ENCODE measurements at places on chromosomes 6 and 20.

GRCh38 chr20:37971561-37972127, 61.6 kb downstream of the TTI1 start:
- DNase-seq, result no peak

- DNase-seq, result no peak
Observed at GRCh38 chr6:114375541-114376192, 32.8 kb upstream of the HS3ST5 start.

DNA sequence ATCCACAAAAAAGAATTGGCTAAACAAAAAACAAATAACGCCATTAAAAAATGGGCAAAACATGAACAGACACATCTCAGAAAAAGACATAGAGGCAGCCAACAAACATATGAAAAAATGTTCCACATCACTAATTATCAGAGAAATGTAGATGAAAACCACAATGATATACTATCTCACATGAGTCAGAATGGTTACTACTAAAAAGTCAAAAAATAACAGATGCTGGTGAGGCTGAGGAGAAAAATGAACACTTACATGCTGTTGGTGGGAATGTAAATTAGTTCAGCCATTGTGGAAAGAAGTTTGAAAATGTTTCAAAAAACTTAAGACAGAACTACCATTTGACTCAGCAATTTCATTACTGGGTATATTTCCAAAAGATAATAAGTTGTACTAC, 430.1 kb upstream of the JAG1 start:
- no peak for DNase-seq

DNA sequence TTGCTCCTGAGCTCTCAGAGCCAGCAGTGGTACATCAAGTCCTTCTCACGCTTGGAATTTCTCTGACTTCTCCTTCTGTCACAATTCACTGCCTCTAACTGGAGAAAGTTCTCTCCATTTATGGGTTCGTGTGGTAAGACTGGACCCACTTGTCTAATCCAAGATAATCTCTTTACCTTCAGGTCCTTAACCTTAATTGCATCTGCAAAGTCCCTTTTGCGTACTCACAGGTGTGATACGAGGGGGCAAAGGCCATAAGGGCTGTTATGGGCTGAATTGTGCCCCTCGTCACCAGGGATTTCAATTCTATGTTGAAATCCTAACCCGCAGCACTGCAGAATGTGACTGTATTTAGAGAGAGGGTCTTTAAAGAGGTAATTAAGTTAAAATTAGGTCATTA, 27.5 kb upstream of the TBC1D22B start:
- DNase-seq, result no peak

GRCh38 chr20:34365765-34366213, 2.7 kb downstream of the ITCH start:
- peak; percentile 40 for DNase-seq

- DNase-seq, result peak; percentile 89
Observed at GRCh38 chr20:57392512-57393271, 1.5 kb downstream of the RBM38 start.

DNA sequence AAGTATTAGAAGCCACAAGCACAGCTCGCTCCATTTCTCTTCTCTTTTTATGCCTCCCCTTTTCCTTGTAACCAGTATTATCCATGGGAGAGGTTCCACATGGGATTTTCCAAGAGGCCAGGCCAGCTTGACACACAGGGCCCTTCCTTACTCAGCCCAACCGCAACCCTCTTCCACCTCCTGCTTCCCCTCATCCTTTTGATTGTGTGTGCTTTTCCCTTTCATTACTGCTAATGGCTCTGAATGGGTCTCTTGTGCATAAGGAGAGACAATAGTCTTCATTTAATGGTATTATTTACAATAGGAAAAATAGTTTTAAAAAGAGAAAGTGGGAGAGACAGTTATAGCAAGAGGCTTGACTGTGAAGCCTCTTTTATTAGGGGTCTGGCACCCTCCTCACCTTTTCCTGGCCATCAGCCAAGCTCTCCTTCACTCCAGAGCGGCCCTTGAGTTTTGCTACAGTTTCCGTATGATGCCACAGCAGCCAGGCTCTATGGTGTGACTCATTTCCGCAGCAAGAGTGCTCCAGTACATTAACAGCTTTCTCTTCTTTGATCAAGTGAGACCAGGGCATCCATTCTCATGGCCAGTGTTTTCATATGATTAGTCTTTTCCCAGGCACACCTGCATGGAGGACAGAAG, 579.5 kb downstream of the TFAP2B start:
- no peak for DNase-seq

GRCh38 chr20:24751551-24751950, 197.5 kb upstream of the CST7 start:
- DNase-seq, result no peak

GRCh38 chr20:4304601-4305000, 289.2 kb upstream of the RNF24 start:
- no peak for DNase-seq

GRCh38 chr6:158815379-158815724, 3.8 kb downstream of the EZR start:
- DNase-seq, result peak; percentile 35

GRCh38 chr6:44678252-44678935, 290.9 kb downstream of the CDC5L start:
- no peak for DNase-seq

DNA sequence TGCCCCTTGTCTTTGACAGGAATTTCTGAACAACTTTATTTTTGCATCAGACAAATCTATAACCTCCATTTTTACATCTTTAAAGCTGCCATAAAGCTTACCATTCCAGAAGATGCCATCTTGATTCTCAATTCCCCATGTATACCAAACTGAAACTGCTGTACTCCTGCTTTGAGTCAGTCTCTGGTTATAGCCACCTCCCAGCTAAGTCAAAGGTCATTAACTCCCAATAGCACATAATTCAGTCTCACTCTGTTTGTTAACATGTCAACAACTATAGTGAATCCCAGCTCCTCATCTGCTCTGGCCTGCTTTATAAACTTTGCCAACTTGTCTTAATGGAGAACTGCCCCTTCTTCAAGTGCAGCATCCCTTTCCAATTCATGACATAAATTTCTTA, 343.6 kb downstream of the FRK start:
- no peak for DNase-seq

- DNase-seq, result no peak
Observed at GRCh38 chr20:63542696-63543095, 4.9 kb downstream of the SRMS start.

DNA sequence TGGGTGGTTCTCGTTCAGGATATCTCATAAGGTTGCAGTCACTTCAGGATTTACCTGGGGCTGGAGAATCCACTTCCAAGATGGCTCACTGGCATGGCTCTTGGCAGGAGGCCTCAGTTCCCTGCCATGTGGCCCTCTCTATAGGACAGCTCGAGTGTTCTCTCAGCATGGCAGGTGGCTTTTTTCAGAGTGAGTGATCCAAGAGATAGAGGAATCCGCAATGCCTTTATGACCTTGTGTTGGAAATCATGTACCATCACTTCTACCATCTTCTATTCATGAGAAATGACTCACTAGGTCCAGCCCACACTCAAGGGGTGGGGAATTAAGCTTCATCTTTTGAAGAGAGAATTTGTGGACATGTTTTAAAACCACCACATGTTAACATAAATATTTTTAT, 37.8 kb downstream of the PPP1R16B start:
- peak; percentile 37 for DNase-seq

DNA sequence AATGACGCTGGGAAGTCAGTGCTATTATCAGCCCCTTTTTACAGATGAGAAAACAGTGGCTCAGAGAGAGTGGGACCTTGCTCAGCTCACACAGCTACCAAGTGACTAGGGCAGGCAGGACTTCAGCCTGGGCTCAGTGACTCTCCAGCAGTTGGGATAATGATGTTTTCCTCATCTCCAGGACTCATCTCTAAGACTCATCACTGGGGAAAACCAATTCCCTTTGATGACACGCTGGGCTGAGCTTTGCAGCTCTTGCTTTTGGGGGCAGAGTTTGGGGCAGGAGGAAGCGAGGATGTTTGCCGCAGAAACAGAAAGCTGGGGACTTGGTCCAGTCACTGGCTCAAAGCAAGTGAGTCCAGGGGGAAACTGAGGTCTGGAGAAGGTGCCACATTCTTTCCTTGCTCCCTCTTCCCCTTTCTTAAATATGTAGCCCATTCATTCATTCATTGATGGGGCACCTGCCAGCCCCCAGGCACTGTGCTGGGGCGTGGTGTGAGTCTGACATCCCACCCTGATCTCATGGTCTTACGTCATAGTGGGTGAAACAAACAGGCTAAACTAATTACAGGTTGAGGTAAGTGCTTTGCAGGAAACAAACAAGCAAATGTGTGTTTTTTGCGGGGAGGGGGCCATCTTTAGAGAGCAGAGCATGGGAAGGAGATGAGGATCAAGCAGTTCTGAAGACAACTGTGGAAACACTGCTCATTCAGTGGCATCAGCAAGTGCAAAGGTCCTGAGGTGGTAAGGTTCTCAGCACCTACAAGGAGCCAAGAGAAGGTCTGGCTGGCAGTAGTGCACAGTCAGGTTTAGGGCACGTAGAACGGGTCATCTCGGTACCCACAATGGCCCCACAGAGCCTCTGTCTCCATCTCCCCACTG, 74.4 kb upstream of the PMEPA1 start:
- no peak for DNase-seq

- DNase-seq, result no peak
Observed at GRCh38 chr6:165726965-165727381, 63.9 kb upstream of the PDE10A start.

DNA sequence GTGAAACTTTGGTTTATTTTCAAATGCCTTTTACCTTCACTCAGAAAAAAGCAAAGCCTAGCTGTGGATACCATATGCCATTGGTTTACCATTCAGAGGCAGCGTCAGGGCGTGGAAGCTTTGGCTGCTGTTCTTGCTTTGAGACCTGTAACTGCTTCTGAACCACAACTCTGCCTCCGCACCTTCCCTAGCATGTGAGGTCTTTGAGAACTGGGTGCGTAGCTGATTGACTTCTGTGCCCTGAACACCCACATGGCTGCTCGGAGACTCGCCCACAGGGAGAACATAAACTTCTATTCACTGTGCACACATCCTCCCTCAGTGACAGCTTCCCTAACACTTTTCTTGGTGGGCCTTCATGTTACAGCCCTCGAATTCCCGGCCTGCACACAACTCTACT, 11.2 kb upstream of the CLDN20 start:
- DNase-seq, result no peak

DNA sequence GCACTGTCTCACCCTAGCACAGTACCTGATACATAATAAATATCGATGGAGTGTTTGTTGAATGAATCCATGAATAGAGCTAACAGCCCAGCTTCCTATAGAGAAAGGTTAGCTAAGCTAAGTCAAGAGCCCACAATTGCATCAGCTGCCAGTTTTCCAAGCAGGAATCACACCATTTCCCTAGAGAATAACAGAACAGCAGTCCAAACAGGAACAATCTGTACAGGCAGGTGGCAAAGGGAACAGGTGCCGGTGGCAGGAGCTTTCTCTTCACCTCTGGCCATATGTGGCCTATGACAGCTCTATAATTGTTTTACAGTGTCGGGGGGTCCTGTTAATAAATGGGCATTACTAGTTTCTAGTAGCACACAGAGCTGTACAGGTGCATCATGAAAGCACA, 38.8 kb downstream of the ISM1 start:
- no peak for DNase-seq
